Myocyte (in vitro differentiated cells): ENCODE measurements at places on chromosomes 11 and 22.

DNA sequence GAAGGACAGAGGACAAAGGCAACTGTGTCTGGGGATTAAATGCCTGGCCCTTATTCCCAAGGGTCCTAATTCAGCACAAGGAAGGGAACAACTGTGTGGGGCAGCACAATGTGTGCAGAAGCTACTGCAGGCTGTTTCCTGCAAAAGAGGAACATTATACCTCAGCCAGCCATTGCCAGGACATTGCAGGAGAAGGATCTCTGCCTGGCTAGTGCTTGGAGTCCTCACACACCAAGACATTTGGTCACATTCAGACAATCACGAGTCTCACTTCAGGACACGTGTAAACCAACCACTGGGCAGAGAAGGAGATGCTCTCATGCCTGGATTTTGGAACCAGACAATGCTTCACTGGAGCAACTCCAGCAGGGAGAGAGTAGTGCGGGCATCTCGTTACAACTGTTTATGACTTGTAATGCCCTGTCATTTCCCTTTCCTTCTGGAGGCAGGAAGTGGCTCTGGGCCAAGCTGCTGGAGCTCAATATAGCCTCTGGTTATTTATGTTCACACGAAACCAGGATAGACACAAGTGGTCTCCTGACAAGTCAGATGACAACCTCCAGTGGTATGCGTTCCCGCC, 23.9 kb upstream of the ZC3H12C start:
- peak; percentile 94 for DNase-seq

GRCh38 chr11:43853781-43854180, 26.9 kb upstream of the ALKBH3 start:
- no peak for DNase-seq

- DNase-seq: no peak
Observed at GRCh38 chr22:24576778-24577177, 16.1 kb downstream of the LRRC75B start.

DNA sequence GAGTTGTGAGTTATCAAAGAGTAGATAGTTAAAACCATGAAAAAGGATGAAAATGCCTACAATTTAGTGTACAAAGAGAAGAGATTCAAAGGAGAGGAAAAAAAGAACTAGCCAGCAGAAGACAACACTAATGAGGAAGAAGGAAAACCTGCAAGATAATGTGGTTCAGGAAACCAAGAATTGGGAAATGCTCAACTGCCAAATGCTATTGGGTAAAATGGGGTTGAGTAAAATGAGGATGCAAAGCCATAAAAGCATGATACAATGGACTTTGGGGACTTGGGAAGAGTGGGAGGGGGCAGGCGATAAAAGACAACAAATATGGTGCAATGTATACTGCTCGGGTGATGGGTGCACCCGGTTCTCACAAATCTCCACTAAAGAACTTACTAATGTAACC, 7.6 kb upstream of the OR52K2 start:
- DNase-seq: no peak

DNA sequence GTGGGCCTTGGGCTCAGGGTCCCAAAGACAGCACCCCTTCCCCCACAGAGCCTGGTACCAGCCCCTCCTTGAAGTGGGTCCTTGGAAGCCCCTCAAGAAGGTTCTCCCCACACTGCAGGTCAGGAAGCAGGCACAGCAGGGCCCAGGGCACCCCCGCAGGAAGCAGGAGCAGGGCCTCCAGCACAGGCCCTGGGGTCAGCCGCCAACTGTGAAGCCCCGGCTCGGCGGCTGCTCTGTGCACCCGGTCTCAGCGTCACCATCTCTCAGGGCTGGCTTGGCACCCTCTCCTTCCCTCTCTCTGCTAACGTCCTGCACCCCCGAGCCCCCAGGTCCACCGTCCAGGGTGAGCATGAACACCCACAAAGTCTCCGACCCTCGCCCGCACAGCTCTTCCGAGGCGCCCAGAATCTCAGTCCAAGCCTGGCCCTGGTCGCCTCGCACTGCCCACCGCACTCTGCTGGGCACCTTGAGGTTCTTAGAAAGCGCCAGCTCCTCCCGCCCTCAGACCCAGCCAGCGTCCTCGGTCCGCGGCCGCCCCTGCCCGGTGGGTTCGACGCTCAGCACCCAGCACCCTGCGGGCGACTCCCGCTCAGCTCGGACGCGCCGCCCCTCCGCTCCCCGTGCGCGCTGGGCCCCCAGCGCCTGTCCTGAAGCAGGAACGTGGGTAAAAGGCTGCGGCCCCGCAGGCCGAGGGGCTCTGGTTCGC, 1.4 kb upstream of the SIGIRR start:
- no peak for DNase-seq

DNA sequence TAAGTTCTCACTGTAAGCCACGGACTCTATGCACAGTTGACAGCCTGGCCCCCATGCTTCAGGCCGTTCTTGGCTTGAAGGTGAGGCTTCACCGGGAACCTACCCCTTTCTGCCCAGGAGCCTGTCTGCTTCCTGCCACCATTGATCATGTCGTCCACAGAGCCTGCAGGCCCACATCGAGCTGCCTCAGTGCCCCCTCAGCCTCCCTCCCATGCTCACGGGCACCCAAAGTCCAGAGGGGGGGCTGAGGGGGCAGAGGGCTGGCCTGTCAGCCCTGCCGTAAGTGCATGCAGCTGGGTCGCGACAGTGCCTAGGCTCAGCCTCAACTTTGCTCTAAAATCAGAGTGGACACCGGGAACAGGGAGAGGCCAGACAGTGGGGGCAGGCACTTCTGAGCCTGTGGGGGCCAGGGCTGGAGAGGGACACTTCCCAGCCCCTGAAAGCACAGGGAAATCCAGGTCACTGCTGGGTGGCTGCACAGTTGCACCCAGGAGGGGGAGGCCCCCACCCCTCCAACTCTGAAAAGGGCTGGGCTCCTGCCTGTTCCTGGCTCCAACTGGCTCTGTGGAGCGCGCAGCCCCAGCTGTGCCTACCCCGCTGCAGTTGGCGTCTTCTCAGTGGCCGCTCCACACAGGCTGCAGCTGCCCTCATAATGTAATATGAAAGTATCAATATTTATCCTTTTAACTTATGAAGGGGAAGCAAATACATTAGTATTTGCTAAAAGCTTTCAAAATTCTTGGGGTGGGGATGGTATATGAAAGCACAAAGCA, 598.6 kb downstream of the DLG2 start:
- no peak for DNase-seq

- no peak for DNase-seq
Observed at GRCh38 chr11:102406099-102406498, 46.5 kb downstream of the TMEM123 start.

DNA sequence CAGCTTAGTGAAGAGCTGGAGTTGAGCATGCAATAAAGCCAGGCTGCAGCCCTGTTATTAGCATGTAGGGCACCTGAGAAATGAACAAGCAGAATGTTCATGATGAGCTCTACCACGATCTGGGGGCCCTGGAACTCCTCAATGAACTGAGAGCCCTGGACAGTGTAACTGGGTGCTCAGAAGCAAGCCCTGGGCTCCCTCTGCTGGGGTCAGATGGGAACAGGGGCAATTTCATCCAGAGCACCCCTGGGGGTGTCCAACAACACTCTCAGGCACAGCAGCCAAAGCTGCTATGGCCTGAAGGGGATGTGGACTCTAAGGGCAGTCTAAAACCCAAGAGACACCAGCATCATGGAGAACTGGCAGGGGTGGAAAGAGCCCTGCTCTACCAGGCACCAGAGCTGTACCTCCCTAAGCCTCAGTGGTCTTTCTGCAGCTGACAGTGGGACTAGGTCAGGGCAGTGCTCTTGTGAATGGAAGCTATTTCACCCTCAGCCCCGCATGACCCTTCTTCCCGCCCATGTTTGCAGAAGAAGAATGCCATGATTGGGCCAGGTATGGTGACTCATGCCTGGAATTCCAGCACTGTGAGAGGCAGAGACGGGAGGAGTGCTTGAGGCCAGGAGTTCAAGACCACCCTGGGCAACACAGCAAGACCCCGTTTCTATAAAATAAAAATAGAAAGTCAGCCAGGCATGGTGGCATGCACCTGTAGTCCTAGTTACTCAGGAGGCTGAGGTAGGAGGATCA, 28.9 kb downstream of the THOC5 start:
- peak; percentile 23 for DNase-seq

DNA sequence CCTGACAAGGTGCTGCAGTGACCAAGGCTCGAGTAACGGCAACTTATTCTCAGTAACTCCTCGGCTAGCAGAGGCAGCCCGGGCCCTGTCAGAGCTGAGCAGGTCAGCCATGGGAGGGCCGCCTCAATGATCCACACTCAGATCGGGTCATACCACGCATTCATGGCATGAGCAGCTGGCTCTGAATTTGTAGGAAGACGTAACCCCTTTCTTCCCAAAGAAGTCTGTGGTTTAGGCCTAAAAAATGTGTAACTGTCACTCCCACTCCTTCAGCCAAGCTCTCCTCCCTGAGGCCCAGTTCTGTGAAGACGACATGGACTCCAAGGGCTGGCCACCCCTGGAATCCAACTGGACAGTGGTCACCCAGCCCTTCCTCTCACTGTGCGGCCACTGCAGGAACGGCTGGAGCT, 30.0 kb downstream of the PPP2R1B start:
- peak; percentile 90 for DNase-seq

GRCh38 chr22:25219948-25220442, 556 bp downstream of the CRYBB2 start:
- DNase-seq: no peak

DNA sequence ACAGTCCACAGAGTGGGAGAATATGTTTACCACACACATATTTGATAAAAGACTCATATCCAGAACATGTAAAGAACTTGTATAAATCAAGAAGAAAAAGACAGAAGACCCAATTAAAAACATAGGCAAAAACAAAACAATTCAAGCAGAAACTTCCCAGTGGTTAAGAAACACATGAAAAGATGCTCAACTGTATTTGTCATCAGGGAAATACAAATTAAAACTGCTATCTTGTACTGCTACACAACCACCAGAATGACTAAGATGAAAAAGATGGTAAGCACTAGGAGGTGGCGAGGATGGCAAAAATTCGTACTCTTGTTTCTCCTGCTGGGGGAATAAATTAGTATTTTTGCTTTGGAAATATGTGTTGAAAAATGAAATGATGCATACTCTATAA, 192.3 kb upstream of the C11orf87 start:
- peak; percentile 4 for DNase-seq

DNA sequence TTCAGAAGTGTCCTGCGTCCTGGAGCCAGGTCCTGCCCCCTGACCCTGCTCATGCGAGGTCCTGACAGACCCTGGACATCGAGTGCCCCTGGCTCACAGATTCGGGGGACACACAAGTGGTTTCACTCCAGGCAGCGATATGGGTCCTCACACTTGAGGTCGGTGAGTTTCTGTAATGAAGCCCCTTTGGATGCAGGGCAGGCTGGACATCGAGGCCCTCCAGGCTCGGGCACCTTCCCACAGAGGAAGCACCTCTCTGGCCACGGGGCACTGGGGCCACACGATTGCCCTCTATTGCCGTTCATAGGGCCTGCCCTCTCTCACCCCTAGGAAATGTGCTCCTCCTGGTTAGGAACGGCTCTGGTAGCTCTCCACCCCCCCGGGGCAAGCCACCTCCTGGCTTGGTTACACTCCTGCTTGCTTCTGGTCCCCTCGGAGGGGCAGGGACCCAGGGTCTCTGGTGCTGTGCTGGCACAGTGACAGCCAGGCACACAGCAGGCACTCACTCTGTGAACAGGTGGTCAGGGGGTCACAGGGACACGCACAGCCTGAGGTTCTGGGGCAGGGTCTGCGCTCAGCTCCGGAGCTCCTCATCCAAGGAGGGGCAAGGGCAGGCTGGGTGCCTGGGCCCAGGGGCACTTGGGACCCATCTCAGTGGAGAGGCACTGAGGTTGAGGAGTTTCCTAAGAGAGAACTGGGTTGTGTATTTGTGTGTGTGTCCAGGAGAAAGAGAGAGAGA, 907.7 kb downstream of the BRD1 start:
- DNase-seq: no peak

DNA sequence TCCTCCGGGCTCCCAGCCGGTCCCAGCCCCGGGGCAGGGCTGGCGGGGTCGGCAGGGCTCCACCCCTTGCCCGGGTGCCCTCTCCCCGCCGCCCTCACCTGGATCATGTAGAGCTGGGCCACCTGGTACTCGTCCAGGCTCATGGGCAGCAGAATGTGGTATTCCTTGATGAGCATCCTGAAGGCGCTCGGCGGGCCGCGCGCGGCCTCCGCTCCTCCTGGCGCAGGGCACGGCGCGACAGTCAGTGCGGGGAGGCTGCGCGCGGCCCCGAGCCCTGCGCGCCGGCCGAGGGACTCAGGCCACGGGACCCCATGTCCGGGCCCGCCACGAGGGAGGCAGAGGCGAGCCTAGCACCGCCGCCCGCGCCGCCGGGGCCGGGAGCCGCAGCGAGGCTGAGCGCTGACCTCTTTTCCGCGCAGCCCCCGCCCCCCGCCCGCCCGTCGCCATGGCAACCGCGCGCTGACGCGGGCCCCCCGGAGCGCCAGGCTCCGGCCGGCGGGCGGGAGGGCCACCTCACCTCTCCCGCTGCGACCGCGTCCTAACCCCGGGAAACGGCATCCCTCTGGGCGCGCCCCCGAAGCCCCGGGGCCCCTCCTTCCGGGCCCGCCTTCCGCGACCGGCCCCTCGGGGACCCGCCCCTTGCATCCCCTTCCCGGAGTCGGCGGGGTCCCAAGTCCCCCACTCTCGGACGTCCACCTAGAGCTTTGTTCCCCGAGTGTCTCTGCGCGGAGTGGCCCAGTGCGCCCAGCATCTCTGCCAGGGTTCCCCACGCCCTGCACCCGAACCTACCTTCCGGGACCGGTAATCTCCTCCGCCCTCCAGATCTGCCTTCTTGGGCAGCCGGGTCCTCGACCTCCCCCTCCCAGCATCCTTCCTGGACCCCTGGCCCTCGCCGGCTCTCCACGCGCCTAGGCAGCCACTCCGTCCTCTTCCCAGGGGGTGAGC, 886 bp downstream of the PITPNM1 start:
- peak; percentile 13 for DNase-seq

DNA sequence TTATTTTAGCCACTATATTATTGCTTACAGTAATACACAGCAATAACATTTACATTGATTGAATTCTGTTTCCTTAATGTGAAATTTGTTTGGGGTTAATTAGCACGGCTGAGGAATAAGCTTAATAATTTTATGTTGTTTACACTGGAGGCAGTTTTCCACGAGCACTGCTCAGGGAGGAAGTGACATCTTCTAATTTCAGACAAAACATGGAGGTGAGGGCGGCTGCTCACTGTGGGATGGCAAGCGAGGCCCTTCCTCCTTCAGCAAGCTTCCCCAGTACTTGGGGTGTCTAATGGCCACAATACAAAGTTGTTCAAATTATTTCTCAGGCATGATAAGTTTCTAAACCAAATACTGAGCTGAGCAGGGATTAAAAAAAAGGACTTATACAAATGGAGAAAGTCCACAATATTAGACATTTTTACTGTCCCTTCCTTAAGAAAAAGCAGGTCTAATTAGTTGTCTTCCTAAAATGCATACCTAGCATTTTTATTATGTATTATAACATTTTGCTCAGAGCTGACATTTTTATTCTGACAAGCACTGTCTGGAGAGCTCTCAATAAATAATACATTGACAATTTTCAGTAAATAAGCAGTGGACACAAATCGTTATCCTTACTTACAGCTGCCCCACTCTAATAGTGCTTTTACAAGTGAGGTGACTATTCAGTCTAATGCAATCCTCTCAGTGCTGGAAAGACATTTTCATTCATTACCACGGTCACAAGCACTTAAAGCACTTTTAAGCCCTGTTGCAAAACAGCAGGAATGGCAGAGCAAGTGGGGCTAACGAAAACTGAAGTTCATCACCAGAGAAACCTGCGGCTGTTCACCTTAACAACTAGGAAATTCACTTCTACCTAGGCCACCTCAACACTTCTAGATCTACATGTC, 56.2 kb downstream of the SOX6 start:
- DNase-seq: no peak
